Left colon (tissue), 2 donors: ENCODE measurements at places on chromosomes 7 and 10.
A peak's percentile ranks its signal among the peaks of the same experiment; 100 is the strongest.

- no peak for DNase-seq
Observed at GRCh38 chr7:27585781-27586447, 76.8 kb downstream of the HIBADH start.

DNA sequence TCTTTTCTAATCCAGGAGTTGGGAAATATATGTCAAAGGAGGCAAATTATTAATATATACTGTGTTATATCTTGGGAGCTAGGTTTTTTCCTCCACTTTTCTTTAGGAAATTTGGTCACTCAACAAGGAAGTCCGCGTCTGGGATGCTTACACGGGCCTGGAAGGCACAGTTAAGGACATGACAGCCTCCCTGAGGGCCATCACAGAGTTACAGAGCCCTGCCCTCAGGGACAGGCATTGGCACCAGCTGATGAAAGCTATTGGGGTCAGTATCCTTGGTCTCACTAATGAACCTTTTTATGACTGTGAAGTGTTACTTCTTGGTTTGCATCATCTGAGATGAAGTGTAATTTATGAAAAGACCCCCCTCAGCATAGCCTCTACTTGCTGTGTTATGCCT lies 74.7 kb downstream of the DNAH11 start:
- DNase-seq = no peak

- no peak for DNase-seq
Observed at GRCh38 chr7:151248346-151249033, at the start of gene SMARCD3. Gene SMARCD3, minus strand, starts transcription at chr7:151248694. Its CDS starts 132 bp downstream, at chr7:151248562.

DNA sequence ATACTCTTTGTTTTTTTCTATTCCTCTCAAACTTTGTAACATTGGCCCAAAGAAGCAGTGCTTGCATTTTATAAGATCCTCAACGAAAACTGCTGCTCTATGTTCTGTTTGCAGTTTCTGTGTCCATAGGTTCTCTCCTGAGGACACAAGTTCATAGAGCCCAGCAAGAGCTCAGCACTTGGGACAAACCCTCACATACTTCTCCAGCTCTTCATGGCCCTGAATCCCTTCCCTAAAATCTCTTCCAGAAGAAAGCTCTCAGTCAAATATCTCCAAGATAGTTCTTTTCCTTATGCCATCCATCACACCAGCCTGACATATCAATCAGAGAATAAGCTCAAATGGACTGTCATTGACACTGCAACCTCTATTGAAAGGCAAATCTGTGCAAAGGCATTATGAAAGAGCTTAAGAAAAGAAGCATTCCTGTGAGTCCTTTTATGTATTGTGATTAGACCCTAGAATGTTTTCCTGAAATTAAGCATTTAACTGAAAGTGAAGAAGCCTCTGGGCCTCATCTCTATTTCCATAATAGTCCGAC lies 405.5 kb downstream of the ANKRD7 start:
- DNase-seq = no peak

DNA sequence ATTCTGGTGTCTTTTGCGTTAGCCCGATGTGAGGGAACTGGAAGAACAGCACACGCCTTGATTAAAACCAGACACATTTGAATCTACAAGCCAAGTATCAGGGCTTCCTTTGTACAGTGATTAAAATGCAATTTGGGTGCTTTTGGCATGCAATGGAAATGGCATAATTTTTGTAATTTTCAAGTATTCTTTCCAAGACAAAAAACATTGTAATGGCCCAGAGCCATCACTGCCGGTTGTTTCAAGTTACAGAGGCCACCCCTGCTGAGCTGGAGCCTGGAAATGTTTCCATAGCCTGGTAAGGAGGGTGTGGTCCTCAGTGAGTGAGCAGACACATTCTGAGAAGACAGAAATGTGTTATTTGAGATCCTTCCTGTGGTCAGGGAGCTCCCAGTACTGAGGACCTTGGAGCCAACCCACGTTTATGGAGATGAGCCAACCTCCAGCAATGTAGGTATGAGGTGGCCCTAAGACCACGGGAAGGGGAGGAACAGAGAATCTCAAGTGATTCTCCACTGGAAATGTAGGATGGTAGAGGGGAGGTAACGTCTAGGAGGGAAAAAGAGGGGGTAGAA lies 20.9 kb downstream of the TEX36 start:
- no peak for DNase-seq

GRCh38 chr7:100053215-100053614 lies 3.6 kb downstream of the ZSCAN21 start:
- DNase-seq = peak; percentile 43

GRCh38 chr7:143002898-143003297 lies 24.0 kb downstream of the OR9A2 start:
- DNase-seq = peak; percentile 58

GRCh38 chr7:1396195-1396594 lies 63.1 kb downstream of the MICALL2 start:
- DNase-seq = no peak

DNA sequence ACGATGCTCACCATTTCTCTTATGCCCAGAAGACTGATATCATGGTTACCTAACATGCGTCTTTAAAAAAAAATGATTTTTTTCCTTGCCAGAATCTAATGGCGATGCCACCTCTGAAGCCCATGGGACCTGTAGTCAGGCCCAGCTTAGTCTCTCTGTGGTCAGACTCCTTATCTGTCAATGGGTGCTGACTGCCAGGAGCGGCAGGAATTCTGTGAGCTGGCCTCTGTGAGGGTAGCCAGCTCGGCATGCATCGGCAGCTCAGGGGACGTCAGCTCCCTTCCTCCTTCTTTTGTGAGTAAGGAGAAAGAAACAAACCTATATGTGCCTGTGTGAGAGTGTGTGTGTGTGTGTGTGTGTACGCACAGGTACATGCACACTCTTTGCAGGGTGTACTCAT lies 49.9 kb upstream of the ZRANB1 start:
- DNase-seq = no peak

GRCh38 chr10:82190432-82191260 lies 315.7 kb downstream of the NRG3 start:
- no peak for DNase-seq

- DNase-seq = peak; percentile 65
Observed at GRCh38 chr10:32981760-32982159, 23.7 kb upstream of the ITGB1 start.

- no peak for DNase-seq
Observed at GRCh38 chr7:100753750-100754149, 20.4 kb downstream of the ZAN start.

GRCh38 chr10:110568055-110568735 lies 700 bp downstream of the SMC3 start:
- peak; percentile 59 for DNase-seq

DNA sequence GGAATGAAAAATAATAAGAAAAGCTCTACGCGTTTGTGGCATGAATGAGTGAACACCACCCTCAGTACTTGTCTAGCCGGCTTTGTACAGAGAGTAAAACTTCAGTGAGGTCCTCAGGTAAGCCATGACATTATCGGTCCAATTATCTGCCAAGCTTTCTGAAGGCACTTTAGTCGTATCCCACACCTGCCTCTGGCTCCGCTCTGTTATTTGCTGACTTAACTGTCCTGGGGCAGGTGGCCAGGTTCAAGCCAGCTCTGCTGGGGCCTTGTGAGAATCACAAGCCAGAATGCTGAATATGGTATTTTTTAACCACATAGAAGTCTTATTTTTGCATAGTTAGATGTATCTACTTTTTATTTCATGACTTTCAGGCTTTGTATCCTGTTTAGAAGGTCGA lies 66.0 kb upstream of the FHIP2A start:
- no peak for DNase-seq

DNA sequence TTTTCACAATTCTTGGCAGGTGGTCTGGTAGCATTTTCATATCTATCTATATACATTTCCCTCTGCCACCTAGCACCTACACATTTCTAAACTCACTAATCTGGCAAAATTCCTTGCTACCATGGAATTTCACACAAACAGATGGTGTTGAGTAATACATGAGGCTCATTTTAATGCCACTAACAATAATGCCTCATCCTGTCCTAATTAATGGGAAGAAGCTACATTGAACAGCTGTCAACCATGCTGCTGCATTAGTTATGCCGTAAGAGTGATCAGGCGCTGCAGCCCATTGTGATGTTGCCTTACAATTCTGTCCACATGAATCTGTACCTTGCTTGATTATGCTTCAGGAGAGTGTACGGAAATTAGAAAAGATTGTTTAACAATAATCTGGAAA lies 23.2 kb downstream of the COL1A2 start:
- DNase-seq = no peak

- no peak for DNase-seq
Observed at GRCh38 chr7:86904949-86905834, 154.3 kb downstream of the ELAPOR2 start.

DNA sequence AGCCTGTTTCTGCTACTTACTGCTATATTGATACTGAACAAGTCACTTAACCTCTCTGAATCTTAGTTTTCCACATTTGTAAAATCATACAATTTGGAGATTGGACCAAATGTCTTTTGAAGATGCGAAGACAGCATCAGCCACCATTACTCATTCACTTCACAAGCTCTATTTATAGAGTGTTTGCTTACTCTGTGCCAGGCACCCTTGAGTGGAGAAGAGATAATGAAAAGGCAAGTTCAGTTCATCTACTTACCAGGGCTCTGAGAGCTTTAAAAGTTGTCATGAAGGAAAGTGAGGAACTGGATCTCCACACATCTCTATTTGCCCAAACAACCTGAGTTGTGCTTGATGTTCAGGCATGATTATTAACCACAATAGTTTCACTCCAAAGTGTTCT lies 277.5 kb downstream of the CSTF2T start:
- DNase-seq = no peak

GRCh38 chr7:64999165-65000004 lies 7.1 kb downstream of the ERV3-1 start:
- no peak for DNase-seq

GRCh38 chr10:26776258-26776657 lies 78.8 kb downstream of the PDSS1 start:
- no peak for DNase-seq

DNA sequence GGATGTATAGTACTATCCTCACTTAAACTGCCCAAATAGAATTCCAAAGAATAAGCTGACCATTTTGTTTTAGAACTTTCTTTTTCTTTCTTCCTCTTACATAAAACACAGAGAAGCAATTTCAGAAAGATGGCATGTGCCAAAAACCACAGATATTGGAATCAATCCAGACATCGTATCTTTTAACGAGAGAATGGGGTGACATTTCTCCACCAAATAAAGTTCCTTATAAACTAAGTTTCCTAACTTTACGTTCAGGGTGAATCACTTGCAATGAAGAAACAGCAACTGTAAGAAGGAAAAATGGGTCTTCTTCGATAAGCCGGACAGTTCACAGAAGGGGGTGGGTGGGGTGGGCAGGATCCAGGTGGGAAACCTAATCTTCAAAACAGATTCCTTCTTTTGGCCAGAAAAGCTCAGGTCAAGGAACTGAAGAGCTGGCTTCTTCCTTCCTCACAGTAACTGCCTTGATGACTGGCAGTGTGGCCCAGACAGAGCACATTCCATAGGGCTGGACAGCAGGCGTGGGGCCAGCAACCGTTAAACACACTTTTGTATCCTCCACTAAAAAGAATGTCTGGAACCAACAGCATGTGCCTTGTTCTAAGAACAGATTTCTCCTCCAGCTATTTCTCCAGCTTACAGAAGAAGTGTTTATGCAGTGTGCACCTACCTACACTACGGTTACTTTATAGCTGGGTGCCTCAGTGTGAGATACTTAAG lies 31.5 kb downstream of the CREB3L2 start:
- DNase-seq = no peak

- no peak for DNase-seq
Observed at GRCh38 chr10:18793951-18794350, 134.7 kb downstream of the ARL5B start.

DNA sequence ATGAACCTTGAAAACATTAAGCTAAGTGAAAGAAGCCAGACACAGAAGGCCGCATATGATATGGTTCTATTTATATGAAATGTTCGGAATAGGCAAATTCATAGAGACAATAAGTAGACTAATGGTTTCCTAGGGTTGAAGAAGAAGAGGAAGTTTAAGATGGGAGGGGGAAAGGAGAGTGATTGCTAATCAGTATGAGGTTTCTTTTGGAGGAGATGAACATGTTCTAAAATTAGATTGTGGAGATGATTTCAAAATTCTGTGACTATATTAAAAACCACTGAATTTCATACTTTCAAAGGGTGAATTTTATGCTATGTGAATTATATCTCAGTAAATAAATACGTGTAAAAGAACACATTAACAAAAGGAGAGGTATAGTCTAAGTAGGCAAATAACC lies 176.4 kb upstream of the HPS1 start:
- DNase-seq = no peak

DNA sequence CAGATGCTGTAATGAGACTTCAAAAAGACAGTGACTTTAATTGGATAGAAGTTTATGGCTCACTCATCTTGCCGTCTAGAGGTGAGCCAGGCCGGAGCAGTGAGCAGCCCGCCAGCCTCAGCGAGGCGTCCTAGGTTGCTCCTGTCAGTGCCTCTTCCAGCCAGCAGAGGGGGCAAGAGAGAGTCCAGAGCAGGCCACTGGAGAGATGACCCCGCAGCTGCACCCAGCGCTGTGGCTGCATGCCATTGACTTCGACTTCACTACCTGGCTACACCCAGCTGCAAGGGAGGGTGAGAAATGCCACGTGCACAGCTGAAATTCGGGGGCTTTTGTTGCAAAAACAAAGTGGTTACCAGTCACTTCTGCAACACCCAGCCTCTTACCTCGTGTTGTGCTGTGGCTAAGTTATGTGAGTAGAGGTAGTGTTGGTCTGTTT lies 26.5 kb downstream of the NUB1 start:
- peak; percentile 89 for DNase-seq

GRCh38 chr10:104090611-104091010 lies 4.9 kb upstream of the COL17A1 start:
- no peak for DNase-seq

GRCh38 chr10:132617737-132618052 lies 80.1 kb downstream of the INPP5A start:
- no peak for DNase-seq

DNA sequence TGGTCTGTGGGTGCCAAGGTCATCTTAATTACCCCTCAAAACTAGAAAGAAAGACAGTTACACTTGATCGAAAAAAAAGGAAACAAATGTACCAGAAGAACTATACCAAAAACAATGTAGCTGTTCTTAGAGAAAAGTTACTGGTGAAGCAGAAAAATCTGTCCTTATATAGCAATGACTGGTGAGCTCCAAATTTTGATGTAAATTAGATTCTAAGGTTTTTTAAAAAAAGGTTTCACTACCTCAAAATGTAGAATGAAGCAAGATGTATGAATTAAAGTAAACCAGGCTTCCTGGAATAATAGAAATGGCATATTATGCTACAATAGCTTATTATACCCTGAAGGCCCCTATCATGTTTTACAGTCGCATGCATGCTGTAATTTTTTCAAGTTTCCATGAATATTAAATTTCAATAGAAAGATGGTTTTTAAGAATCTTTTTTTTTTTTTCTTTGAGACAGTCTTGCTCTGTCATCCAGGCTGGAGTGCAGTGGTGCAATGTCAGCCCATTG lies 28.4 kb upstream of the FKBP9 start:
- no peak for DNase-seq

- DNase-seq = no peak
Observed at GRCh38 chr10:71471006-71471405, 74.3 kb downstream of the CDH23 start.

GRCh38 chr10:71074176-71074755 lies 138.1 kb upstream of the UNC5B start:
- DNase-seq = no peak

GRCh38 chr7:83873459-83873858 lies 224.5 kb upstream of the SEMA3E start:
- no peak for DNase-seq

GRCh38 chr10:116756277-116756676 lies 13.9 kb upstream of the HSPA12A start:
- peak; percentile 27 for DNase-seq
